ENCODE measurements at places on chromosomes 12 and 14.

GRCh38 chr14:61406198-61406597 lies 84.8 kb downstream of the PRKCH start:
- no peak for DNase-seq

- no peak for DNase-seq
Observed at GRCh38 chr12:12451098-12451497, 94.2 kb downstream of the BORCS5 start.

- no peak for DNase-seq
Observed at GRCh38 chr12:44574586-44574985, 301.5 kb downstream of the NELL2 start.

- DNase-seq = no peak
Observed at GRCh38 chr12:105961821-105962671, 176.7 kb downstream of the NUAK1 start.

DNA sequence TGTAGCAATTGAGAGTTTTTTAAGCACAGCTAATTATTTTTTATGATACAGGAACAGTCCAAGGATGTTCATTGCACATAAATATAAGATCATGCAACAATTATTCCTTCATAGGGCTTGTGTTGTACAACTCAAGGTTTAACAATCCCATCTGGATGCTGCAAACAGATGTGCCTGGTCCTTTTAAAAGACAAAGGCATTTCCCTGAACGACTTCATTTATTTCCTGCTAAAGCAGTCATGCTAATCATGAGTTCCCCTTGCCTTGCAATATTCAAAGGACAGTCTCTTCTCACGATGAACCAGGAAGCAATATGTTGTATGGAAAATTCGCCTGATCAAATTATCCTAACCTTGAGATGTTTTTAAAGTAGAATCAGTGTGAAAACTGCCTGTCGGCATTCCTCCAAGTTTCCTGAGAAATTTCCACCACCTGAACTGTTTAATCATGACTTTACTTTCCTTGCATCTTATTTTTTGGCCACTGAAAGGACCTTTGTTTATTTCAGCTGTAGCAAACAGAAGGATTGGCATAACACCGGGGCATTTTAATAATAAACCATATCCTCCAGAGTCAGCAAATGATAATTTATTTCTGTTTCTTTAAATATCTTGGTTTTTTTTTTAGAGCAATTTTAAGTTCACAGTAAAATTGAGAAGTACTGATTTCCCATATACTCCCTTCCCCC lies 33.9 kb upstream of the TSPAN8 start:
- DNase-seq = no peak

- DNase-seq = no peak
Observed at GRCh38 chr14:31162910-31163649, 44.5 kb downstream of the HECTD1 start.

DNA sequence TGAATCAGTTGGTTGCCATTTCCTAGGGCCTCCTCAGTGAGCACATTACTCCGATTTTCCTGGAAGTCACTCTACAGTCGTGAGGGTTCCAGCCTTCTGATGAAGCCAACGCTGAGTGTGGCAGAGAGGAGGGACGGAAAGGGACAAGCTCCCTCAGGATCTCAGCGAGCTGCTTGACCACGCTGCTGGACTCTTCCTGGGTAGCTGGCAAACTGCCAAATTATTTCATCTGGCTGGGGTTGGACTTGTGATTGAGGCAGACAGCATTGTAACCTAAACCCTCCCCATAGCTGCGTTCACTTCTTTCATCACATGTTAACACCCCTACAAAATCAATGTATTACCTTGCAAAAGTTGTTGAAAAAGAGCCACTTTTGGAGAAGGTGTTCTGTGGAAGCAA lies 69.6 kb upstream of the CHST11 start:
- DNase-seq = no peak

- DNase-seq = no peak
Observed at GRCh38 chr12:11701433-11701832, 52.0 kb downstream of the ETV6 start.

DNA sequence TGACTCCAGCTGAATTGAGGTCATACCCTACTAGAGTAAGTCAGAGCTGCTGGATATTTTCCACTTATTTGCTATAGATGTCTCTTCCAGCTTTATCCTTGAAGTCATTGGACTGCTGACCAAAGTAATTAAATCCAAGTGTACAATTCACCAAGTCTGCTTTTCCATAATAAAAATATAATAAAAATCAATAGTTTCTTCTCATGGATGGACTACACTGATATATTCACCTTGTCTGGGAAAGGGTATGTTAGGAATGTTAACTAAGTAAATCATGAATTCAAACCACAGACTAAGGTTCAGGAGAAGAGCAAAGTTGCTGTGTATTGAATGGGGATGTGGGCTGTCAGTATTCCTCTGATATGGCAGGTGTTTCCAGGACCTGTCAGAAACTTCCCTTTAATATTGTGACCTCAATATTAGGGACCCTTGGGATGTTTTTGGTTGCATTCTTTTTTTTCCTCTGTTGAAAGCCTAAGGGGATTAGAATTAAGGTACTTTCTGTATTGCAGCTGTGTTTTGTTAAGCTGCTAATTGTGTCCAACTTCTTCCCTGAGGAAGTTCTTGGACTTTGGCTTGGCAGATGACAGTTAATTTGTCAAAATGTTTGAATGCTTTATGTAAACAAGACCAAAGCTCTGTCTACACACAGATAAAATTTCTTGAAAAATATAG lies 284.0 kb downstream of the ATP23 start:
- no peak for DNase-seq

GRCh38 chr12:11797317-11797913 lies 147.9 kb downstream of the ETV6 start:
- no peak for DNase-seq

- DNase-seq = peak; percentile 88
Observed at GRCh38 chr12:124420996-124421674, 126.2 kb downstream of the RFLNA start.

- DNase-seq = no peak
Observed at GRCh38 chr14:30196861-30197260, 269.2 kb upstream of the PRKD1 start.

- DNase-seq = no peak
Observed at GRCh38 chr12:66132408-66132807, 1.9 kb upstream of the LLPH start.

GRCh38 chr12:76426160-76426559 lies 77.9 kb upstream of the BBS10 start:
- DNase-seq = no peak

GRCh38 chr14:48598458-48598857 lies 923.1 kb upstream of the MDGA2 start:
- DNase-seq = no peak

DNA sequence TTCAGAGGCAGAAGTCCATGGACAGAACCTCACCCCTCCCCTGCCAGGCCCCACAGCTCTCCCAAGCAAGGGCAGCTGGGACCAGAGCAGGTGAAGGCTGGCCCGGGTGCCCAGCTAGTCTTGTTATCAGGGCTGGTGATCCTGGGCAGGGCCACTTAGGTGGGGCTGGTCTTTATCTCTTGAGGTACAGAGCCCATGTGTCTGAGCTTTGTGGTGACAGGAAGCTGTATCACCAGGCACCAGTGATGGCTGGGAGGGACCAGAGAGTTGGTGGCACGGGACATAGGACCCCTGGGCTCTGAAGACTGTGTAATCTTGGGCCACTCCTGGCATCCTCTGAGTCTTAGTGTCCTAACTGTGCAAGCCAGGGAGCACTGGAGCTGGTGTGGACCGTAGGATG lies 12.8 kb upstream of the HPD start:
- DNase-seq = no peak

DNA sequence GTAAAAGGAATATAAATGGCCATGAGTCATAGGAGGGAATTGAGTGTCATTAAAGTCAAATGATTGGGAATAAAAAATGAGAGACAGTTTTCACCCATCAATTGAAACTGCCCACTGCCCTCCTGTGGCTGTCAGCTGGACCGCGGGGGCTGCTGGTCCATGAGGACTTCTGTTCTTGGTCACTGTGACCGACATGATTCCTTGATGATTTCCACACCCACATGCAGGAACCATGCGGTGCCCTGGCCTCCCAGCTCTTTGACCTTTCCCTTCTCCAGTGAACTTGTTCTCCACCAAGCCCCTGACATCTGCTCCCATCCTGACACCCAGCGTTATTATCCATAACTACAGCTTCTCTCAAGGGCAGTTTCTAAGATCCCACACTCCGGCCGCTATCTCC lies 48.4 kb downstream of the C12orf75 start:
- peak; percentile 35 for DNase-seq

- DNase-seq = no peak
Observed at GRCh38 chr14:82511399-82511798, 977.7 kb upstream of the SEL1L start.

DNA sequence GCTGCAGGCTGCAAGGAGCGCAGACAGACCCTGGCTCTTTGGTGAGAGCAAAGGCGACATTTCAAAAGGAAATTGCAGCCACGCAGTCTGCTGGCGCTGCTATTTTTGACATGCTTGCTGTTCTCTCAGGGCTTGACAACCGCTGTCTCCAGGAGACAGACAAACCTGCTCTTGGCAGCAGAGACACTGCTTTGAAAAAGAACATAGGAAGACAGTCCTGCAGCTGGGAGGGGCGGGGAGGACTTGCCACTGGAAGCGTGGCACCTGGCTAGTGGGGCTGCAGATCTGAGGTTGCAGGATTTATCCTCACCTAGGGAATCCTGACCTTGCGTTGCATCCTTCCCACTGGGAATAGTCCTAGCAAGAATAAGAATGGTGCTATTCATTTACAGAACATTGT lies 91.8 kb upstream of the KCNA1 start:
- DNase-seq = no peak

GRCh38 chr12:80490329-80490728 lies 46.3 kb downstream of the PTPRQ start:
- DNase-seq = no peak

- no peak for DNase-seq
Observed at GRCh38 chr12:131862994-131863710, 31.3 kb upstream of the ULK1 start.

GRCh38 chr12:127773520-127773919 lies 493.4 kb upstream of the TMEM132C start:
- DNase-seq = no peak

DNA sequence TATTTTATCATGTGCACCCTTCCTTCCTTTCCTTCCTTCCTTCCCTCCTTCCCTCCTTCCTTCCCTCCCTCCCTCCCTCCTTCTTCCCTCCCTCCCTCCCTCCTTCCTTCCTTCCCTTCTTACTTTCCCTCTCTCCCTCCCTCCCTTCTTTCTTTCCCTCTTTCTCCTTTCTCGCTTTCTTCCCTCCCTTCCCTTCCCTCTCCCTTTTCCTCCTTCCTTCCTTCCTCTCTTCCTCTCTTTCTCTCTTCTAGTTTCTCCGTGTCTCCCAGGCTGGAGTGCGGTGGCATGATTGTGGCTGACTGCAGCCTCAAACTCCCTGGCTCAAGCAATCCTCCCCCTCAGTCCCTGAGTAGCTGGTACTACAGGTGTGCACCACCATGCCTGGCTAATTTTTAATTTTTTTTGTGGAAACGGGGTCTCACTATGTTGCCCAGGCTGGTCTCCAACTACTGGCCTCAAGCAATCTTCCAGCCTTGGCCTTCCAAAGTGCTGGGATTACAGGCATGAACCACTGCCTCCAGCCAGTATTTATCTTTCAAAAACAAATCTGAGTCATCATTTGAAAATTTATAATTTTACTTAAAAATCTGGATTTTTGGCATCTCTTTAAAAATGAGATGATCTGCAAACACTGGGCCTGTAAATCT lies 7.8 kb downstream of the C1RL start:
- DNase-seq = peak; percentile 22

- DNase-seq = no peak
Observed at GRCh38 chr14:61565836-61566536, 129.3 kb upstream of the HIF1A start.

DNA sequence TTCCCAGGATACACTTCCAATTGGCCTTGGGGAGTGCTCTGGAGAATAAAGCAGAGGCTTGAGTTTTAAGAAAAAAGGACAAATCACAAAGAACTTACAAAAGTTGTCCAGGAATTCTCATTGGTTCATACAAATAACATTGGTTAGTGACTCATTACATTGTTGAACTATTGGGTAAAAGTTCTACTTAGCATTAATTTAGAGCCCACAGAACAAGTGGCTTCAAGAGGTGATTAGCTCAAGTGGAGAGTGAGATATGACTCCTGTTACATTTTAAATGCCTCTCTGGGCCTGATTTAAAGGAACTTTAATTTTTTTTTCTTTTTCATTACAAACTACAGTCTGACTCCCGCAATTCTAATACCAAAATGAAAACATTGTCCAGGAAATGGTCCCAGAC lies 72.9 kb downstream of the ASCL4 start:
- DNase-seq = no peak

DNA sequence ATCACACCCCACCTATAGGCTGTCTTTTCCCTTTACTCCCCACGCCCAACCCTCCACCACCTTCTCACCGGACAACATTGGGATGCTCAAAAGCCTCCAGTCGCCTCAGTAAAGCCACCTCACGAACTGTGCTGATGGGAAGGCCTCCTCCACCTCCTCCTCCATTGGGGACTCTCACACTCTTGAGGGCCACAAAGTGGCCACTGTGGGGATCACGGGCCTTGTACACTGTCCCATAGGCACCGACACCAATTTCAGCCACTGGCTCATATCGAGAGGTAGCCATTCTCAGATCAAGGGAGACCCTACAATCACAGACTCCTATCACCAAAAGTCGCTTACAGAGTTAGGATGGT lies 700 bp downstream of the CDK4 start:
- no peak for DNase-seq

DNA sequence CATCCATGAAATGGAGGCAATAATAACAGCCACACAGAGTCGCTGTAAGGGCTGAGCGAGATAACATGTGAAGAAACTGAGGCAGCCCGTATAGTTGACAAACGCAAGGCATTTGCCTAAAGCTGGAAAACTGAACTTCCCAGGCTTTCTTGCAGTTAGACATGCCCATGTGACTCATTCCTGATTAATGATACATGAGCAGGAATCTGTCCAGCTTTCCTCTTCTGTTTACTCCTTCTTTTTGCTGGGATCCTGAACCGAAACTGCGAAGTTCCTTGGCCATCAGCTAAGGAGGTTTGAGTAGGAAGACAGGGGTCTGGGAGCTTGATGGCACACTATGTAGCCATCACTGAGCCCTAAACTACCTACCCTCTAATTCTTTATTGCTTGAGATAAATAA lies 52.2 kb downstream of the ST8SIA1 start:
- no peak for DNase-seq

GRCh38 chr12:62848418-62848817 lies 86.5 kb downstream of the PPM1H start:
- no peak for DNase-seq

GRCh38 chr14:73168691-73169090 lies 32.4 kb downstream of the PSEN1 start:
- DNase-seq = no peak

DNA sequence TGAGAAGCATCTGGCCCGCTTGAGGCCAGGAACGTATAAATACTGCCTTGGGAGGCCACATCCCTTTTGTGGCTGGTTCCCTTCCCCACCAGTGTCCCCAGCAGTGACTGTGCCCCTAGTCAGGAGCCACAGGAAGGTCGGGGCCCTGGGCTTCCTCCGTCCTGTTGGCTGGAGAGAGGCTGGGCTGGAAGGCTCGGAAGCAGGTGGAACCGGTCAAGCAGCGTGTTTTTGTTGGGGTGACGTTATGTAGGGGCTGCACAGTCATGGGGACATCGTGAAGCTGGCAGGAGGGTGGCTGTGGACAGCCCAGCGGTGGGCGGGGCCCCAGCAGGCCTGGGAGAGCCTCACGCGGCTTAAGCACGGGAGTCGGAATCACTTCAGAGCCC lies 10.1 kb downstream of the XRCC3 start:
- peak; percentile 81 for DNase-seq
